ENCODE measurements at places on chromosomes 5 and 9.

GRCh38 chr5:113227798-113228197 is 207.0 kb downstream of the TSSK1B start:
- no peak for DNase-seq

- no peak for DNase-seq
Measured at GRCh38 chr5:36423578-36424307, 122.0 kb upstream of the RANBP3L start.

DNA sequence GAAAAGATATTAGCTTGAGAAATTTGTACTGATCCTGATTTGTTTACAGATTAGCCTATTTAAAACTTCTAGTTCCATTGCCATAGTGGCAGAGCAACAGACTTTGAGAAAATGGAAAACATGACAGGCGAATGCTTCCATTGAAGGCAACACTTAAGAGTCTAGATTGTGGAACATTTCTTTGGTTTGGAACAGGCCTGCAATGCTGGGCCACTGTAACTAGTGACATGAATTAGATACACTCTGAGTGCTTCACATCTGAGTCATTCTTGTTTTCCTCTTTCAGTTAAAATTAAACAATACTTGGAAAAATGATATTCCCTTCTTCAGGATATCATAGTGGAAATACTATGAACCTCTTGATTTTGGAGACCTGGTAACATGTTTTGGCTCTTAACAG is 453.6 kb upstream of the TUSC1 start:
- DNase-seq: no peak

GRCh38 chr9:82993856-82994605 is 68.9 kb downstream of the RASEF start:
- DNase-seq: no peak

GRCh38 chr9:4689687-4690104 is 10.3 kb downstream of the CDC37L1 start:
- no peak for DNase-seq

- DNase-seq: no peak
Measured at GRCh38 chr5:5046680-5047502, 93.2 kb upstream of the ADAMTS16 start.

GRCh38 chr9:77751341-77752091 is 103.4 kb upstream of the GNA14 start:
- DNase-seq: no peak

DNA sequence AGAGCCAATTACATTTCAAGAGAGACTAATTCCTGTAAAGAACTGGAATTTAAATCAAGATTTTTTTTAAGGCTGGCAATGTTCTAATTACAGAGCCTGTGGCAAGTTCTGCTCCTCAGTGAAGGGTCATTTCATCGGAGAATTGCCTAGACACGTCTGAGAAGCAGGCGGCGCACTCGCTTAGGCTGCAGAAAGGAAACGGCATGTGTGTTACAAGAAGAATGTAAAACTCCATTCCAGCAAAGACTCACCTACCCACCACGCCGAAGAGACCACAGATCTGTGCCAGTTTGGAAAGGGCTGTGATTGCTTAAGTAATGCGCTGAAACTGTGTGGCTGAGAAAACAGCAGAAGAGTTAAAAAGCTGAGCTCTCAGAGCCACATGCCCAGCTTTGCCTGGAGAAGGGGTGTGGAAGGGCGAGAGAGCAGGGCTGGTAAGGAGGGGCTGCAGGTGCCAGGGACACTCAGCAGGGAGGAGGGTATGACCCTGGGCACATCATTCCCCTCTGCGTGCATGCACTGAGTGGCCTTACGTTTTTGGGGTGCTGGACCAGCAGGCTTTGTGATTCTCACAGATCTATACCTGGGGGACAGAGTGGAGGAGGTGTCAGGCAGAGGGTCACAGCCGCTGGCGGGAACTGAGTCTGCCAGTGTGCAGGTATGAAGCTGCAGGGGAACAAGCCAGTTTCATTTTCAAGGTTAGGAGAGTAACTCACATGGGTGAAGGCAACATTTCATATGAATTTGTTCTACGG is 17.8 kb upstream of the SLC25A51 start:
- no peak for DNase-seq

GRCh38 chr5:96809921-96810320 is 2.2 kb upstream of the ERAP1 start:
- DNase-seq: no peak
